ENCODE measurements at places on chromosomes 7 and 10. TPM values are rescaled to one million over a fixed set of nuclear protein-coding genes. Genes with fewer than 3 reads are reported as not detected.
A peak's percentile ranks its signal among the peaks of the same experiment; 100 is the strongest.

IGF2BP3 gene
- not detected for total RNA-seq

MKX gene
- total RNA-seq = 0.25 TPM

GRCh38 chr10:99595770-99596465 lies 24.3 kb downstream of the SLC25A28 start:
- H3K27me3 ChIP-seq = no peaks in the 10 kb centered on the region
- DNase-seq = no peak
- H3K4me1 ChIP-seq = no peaks in the 10 kb centered on the region
- H3K36me3 ChIP-seq = no peaks in the 10 kb centered on the region

- no peak overlapping the region for H3K4me3 ChIP-seq
- H3K4me1 ChIP-seq = no peaks in the 10 kb centered on the region
- H3K27me3 ChIP-seq = no peaks in the 10 kb centered on the region
These were observed 189.9 kb upstream of the LYZL1 start for GRCh38 chr10:29099001-29099400.

GRCh38 chr7:124722292-124722691 lies 43.3 kb downstream of the GPR37 start:
- no peaks in the 10 kb centered on the region for H3K36me3 ChIP-seq

GRCh38 chr10:71708301-71708703 lies 11.3 kb downstream of the C10orf105 start:
- peak; percentile 54 for DNase-seq
- no peak overlapping the region for H3K27ac ChIP-seq
- no peaks in the 10 kb centered on the region for H3K36me3 ChIP-seq
- H3K4me1 ChIP-seq = peaks cover 19% of the 10 kb centered on the region
- no peak overlapping the region for H3K4me3 ChIP-seq
- no peaks in the 10 kb centered on the region for H3K27me3 ChIP-seq
